A549 treated with Hydrocortisone at 1 μM for 4 hours (cell line): ENCODE measurements at places on chromosomes 12 and 14. TPM values are rescaled to one million over a fixed set of nuclear protein-coding genes. Genes with fewer than 3 reads are reported as not detected.

Gene IFT81
- 12.3 to 24.2 TPM (median 16.7 TPM) in 5 replicates for total RNA-seq

Gene OR6C2
- not detected in 5 replicates for total RNA-seq

Gene ACACB
- total RNA-seq, result 8.7 to 17.7 TPM (median 12.4 TPM) in 5 replicates

Gene ACOT6
- not detected in 5 replicates for total RNA-seq

Gene CLECL1
- not detected in 5 replicates for total RNA-seq

Gene TMEM253
- total RNA-seq, result 0.35 to 1.0 TPM (median 0.81 TPM) in 5 replicates

Gene PWP1
- total RNA-seq, result 89.2 to 104 TPM (median 95.5 TPM) in 5 replicates

Gene C1QL4
- 4.8 to 7.6 TPM (median 6.3 TPM) in 5 replicates for total RNA-seq

Gene FOXG1
- total RNA-seq, result 0.13 to 0.22 TPM (median 0.18 TPM) in 5 replicates

Gene KCNC2
- not detected in 5 replicates for total RNA-seq

Gene TAS2R7
- total RNA-seq, result not detected in 5 replicates

Gene SMIM41
- not detected in 5 replicates for total RNA-seq

Gene FKBP11
- 45.1 to 61.0 TPM (median 59.0 TPM) in 5 replicates for total RNA-seq

Gene CDK2
- 47.5 to 58.7 TPM (median 52.8 TPM) in 5 replicates for total RNA-seq

Gene CLEC4D
- not detected in 5 replicates for total RNA-seq
